ENCODE measurements at places on chromosomes 3 and 15. TPM values are rescaled to one million over a fixed set of nuclear protein-coding genes. Genes with fewer than 3 reads are reported as not detected.

Gene WDR93
- total RNA-seq = 0.49 TPM

Gene P3H2
- 15.6 TPM for total RNA-seq

Gene VILL
- 2.4 TPM for total RNA-seq

Gene CFAP100
- total RNA-seq = not detected

Gene TMF1
- total RNA-seq = 50.9 TPM

Gene CLDN16
- total RNA-seq = 0.09 TPM

Gene ZNF502
- 4.7 TPM for total RNA-seq

Gene DUOX1
- not detected for total RNA-seq

Gene B3GNT5
- 10.4 TPM for total RNA-seq

Gene VWA5B2
- total RNA-seq = 0.72 TPM

Gene TM4SF1
- 299 TPM for total RNA-seq

Measured in fibroblast of the aortic adventitia (primary cell).